Erythroblast (primary cell): ENCODE measurements at places on chromosomes 4 and X.
A peak's percentile ranks its signal among the peaks of the same experiment; 100 is the strongest.

GRCh38 chrX:37786624-37787422 is 7.0 kb downstream of the CYBB start:
- peak; percentile 0 for DNase-seq

GRCh38 chr4:189979196-189980047 is 38.8 kb downstream of the FRG1 start:
- DNase-seq: no peak

DNA sequence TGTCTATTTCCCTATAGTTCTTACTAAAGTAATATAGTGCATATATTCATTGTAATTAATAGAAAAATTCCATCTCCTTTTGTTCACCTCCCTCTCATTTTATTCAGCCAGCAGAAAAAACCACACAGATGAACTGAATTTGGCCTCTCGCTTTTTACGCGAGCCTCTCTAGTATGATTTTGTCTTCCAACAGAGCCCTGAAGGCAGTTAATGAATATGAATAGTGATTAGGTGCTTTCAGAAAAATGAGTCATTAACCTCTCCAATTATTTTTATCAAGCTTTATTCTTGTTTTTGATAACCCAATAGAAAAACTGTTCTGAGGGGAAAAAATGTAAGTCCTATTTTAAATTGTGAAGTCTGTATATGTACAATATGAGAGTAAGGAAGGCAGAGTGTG is 74.1 kb downstream of the ZAR1 start:
- no peak for DNase-seq

GRCh38 chrX:25737540-25737939 is 400.6 kb upstream of the MAGEB18 start:
- no peak for DNase-seq

DNA sequence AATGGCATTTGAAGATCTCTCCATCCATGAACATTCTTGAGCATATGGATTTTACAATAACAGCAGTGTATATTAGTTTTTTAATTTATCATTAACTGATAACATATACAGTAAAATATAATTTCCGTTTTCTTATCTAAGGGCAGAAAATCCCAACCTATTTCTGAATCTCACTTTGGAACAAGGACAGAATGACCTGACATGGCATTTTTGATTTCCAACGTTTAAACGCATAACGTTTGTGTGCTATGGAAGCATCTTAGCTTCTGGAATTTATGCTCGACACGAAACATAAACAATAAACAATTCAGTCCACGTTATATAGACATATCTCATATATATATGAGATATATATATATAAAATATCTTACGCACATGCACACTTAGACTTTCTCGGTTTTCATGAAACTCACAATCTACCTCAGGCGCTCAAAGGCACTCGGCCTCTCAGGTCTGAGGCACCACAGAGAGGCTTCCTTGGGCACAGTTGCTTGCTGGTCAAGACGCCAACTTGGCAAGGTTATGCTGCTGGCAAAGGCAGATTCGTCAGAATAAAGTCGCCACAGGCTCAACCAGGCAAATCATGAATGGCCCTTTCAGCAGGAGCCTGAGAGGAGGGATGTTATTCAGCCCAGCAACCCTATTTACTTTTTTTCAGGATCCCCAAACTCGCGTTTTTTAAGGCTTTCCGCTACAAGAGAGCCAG is 1.0 kb upstream of the UGT8 start:
- no peak for DNase-seq

- no peak for DNase-seq
These were observed 10.4 kb downstream of the TMSB4X start for GRCh38 chrX:12985331-12985730.

DNA sequence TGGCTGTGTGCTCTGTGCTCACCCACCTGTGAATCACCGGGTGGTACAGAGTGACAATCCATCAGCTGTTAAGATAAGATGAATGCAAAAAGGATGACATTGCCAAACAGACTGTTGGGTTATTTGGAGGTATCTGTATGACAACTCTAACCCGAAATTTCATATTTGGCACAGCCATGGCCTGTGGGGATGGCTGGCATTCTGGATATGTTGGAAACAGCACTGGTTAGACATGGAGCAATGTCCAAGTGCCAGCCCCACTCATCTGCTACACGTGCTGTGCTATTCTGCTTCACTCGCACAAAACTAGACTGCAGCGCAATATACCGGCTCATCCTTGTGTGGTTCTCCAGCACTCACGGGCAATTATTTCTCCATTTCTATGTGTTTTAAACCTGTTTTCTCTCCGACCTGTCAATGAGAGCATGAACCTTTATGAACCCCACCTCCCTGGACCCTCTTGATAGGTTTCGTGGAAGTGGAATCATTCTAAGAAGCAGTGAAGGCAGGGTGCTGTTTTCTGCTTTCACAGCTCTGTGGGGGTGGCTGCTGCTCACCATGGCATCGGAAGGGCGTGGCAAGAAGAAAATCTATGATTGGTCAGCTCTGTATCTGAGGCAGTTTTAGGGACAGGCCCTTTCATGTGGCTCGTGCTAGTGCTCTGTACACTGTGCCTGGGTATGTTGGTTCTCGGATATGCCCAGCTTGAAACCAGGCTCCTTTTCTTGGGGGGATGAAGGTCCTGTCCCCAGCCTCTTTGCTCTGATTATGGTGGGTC is 94.9 kb downstream of the ENPP6 start:
- DNase-seq: no peak
